Midbrain (tissue), 1 donor: ENCODE measurements at places on chromosomes 6 and 20.

DNA sequence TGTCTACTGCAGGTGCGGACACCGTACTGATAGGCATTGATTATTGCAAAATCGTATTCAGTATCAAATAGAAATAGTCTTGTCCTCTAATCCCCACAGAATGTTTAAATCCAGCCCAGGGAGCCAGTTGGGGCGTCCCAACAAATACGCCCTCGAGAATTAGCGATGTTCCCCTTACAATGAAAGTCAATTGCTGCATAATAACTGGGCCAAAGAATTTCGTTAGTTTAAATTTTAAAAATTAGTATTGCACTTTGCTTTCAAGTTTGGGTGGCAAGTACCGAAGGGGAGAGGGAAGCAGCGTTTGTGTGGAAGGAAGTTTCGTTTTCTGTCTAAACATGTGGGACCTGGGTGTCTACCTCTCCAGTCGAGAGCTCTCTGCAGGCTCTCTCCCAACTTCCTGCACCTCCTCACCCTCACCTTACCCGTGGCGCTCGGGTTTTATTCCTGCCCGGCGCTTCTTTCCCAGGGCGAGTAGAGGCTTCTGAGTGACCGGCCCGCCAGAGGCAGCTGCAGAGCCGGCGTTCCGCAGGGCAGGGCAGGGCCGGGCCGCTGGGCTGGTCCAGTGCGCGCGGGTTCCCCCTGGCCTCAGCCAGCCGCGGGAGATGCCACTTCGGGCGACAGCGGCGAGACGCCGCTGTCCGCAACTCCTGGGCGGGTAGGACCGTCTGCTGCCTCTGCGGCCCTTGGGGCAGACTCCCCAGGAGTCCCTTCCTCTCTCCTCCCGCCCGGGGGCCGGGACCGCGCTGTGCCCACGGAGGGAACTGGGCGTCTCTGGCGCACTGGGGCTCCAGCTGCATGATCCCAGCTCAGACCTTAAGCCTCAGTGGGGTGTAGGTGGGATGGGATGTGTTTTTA, 862 bp upstream of the TFAP2C start:
- DNase-seq, result no peak

DNA sequence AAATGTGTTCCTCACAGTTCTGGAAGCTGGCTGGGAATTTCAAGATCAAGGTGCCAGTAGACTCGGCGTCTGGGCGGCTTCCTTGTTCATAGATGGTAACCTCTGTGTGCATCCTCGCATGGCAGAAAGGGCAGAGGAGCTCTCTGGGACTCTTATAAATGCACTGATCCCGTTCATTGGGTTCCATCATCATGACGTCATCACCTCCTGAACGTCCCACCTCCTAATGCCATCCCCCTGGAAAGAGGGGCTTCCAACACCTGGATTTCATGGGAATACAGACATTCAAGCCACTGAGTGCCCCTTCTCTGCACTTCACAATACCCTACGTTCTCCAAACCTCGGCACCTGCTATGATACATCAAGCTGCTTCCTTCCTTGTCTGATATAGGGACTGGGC, 37.5 kb upstream of the THBS2 start:
- no peak for DNase-seq

- DNase-seq, result no peak
Measured at GRCh38 chr6:7414811-7415210, 25.2 kb downstream of the RIOK1 start.

- DNase-seq, result no peak
Measured at GRCh38 chr20:44600758-44601201, 18.4 kb downstream of the PKIG start.

- no peak for DNase-seq
Measured at GRCh38 chr6:149218471-149218870, 99.0 kb upstream of the TAB2 start.

DNA sequence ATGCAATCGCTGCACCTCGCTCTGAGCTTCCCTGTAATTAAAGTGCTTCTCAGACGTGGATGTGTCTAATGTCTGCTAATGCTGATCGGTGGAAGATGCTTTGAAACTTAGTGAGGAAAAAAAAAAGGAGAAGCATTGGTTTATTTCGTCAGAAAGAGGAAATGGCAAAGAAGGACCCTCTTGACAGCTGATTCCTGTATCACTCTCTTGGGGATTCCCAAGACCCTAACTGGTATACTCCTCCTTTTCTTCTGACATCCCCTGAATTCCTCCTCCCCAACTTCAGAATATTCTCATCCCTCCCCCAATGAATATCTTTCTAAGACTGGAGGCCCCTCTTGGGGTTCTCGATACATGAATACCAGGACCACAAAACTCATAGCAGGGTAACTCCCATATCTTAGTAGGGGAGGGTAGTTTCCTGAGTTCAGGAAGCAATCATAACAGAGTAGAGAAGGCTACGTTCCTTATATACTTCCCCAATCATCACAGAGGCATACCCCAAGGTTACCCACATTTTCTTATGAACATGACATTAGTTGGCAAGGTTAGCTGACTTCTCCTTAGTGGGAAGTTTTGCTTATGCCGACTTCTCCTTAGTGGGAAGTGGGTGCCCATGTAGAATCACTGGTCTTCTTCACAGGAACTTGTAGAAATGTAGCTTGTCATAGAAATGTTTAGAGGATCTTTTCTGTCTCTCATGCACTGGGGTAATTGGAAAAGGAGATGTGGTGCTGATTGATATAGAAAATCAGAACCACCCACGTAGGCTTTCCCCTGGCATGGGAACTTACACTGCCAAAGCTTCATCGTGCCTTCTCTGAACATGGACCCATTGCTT, 63.8 kb upstream of the ATXN1 start:
- no peak for DNase-seq
